Osteocyte (in vitro differentiated cells): ENCODE measurements at places on chromosomes 5 and 9. TPM values are rescaled to one million over a fixed set of nuclear protein-coding genes. Genes with fewer than 3 reads are reported as not detected.

TSSK1B gene
- 0.21 and 0.42 TPM in 2 replicates for total RNA-seq

IL3 gene
- total RNA-seq, result not detected in 2 replicates

CCNJL gene
- 8.2 and 8.4 TPM in 2 replicates for total RNA-seq

SPATA9 gene
- total RNA-seq, result 3.0 and 3.8 TPM in 2 replicates

GPR150 gene
- total RNA-seq, result 0.16 and 0.21 TPM in 2 replicates

IQGAP2 gene
- total RNA-seq, result 8.8 and 11.8 TPM in 2 replicates

DAB2IP gene
- total RNA-seq, result 43.6 and 47.9 TPM in 2 replicates

PNPLA7 gene
- 7.1 and 7.2 TPM in 2 replicates for total RNA-seq

PCDHB9 gene
- 3.4 and 4.3 TPM in 2 replicates for total RNA-seq

ARL14EPL gene
- not detected in 2 replicates for total RNA-seq

SLC28A3 gene
- not detected in 2 replicates for total RNA-seq

LECT2 gene
- not detected in 2 replicates for total RNA-seq

IL5 gene
- total RNA-seq, result not detected in 2 replicates

ENTPD2 gene
- total RNA-seq, result 0.46 TPM in 1 of 2 replicates, not detected in the other

CD14 gene
- not detected in 2 replicates for total RNA-seq

CD180 gene
- total RNA-seq, result not detected in 2 replicates

DNA sequence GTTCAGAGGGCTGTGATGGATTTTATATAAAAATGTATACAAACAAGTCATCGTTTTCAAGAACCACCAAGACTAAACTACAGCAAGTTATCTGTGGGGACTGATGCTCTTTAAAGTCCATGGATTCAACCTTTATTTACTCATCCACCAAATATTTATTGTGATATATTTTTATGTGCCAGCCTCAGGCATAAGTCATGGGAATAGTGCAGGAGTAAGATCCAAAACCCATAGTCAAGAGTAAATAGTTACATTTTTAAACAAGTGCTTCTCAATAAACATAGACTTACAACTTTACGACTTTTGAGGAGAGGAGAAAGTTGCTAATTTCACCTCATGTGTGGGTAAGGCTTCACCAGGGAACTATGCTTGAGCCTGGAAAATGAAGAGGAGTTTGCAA, 24.6 kb downstream of the MACIR start:
- no peak overlapping the region for H3K4me3 ChIP-seq
- no peak for DNase-seq
- H3K27me3 ChIP-seq, result no peaks in the 10 kb centered on the region
- no peaks in the 10 kb centered on the region for H3K4me1 ChIP-seq
- peaks cover 11% of the 10 kb centered on the region for H3K36me3 ChIP-seq
- no peak overlapping the region for H3K27ac ChIP-seq

GRCh38 chr5:13613621-13614020, 330.9 kb downstream of the DNAH5 start:
- DNase-seq, result no peak
- no peak overlapping the region for H3K4me3 ChIP-seq
- H3K36me3 ChIP-seq, result no peaks in the 10 kb centered on the region
- H3K4me1 ChIP-seq, result no peaks in the 10 kb centered on the region

- H3K4me1 ChIP-seq, result peaks cover 6% of the 10 kb centered on the region
- no peak overlapping the region for H3K27ac ChIP-seq
- no peak overlapping the region for H3K4me3 ChIP-seq
- H3K36me3 ChIP-seq, result peaks cover 21% of the 10 kb centered on the region
- DNase-seq, result no peak
Observed at GRCh38 chr5:154397652-154398406, 48.0 kb upstream of the SAP30L start.

- peaks cover 23% of the 10 kb centered on the region for H3K27me3 ChIP-seq
- peak; percentile 66 for DNase-seq
- peaks cover 2% of the 10 kb centered on the region for H3K4me1 ChIP-seq
- no peak overlapping the region for H3K27ac ChIP-seq
- no peak overlapping the region for H3K4me3 ChIP-seq
Observed at GRCh38 chr9:120308495-120308894, 271.5 kb downstream of the CDK5RAP2 start.

DNA sequence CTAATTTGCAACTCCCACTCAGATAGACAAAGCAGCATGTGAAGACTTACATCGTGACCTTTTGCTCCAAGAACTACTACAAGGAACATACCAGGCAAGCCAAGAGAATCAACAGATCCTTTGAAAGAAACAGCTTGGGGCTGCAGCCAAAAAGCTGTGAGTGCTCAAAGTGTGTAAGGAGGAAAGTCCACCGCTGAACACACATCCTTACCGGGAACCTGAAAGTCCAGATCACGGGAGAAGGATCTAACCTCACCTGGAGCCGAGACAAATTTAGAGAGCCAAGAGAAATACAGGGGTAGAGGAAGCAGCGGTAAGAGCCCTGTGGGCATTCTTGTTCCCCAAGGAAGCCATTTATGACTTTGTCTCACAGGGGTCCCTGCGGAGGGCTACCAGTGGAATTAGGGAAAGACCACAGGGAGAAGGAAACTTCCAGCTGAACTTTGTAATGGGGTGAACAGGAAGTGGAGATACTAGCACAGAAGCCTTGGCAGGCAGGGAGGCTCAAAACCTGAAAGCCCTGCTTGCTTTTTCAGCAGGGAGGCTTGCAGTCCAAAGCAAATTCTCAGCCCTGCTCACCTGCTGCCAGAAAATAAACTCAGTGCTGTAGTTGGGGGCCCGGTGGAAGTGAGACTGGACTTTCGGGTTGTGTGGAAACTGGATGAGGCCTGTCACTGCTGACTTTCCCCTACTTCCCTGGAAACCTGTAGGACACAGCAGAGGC, 350.2 kb downstream of the DTWD2 start:
- H3K4me1 ChIP-seq, result no peaks in the 10 kb centered on the region
- no peaks in the 10 kb centered on the region for H3K27me3 ChIP-seq
- H3K36me3 ChIP-seq, result no peaks in the 10 kb centered on the region
- DNase-seq, result no peak
- no peak overlapping the region for H3K4me3 ChIP-seq
- no peak overlapping the region for H3K27ac ChIP-seq

DNA sequence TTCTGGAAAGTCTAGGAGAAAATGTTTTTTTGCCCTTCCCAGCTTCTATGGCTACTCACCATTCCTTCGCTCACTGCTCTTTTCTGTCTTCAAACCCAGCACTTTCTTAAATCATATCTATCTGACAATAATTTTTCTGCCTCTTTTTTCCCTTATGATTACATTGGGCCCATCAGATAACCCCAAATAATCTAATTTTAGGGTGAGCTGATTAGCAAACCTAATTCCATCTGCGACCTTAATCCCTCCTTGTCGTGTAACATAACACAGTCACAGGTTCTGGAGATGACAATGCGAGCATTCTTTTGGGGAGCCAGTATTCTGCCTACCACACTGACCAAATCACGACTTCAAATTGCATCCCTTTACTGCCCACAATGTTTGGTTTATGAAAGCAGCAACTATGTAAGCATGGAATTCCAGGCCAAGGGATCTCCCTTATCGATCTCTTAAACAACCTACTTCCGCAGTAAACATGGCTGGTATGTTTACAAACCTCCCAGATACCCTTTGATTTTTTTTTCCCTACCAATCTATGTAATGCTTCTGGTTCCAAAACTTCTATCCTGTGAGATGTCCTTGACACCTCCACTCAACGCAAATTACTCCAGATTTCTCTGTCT, 2122.2 kb downstream of the MAT2B start:
- no peak overlapping the region for H3K4me3 ChIP-seq
- H3K4me1 ChIP-seq, result no peaks in the 10 kb centered on the region
- no peak overlapping the region for H3K27ac ChIP-seq

- no peak overlapping the region for H3K4me3 ChIP-seq
- peaks cover 8% of the 10 kb centered on the region for H3K4me1 ChIP-seq
- DNase-seq, result no peak
Observed at GRCh38 chr5:74196233-74196632, 444.3 kb downstream of the ENC1 start.

GRCh38 chr9:135418161-135418560, 61.4 kb upstream of the PPP1R26 start:
- H3K36me3 ChIP-seq, result no peaks in the 10 kb centered on the region
- peaks cover 16% of the 10 kb centered on the region for H3K27me3 ChIP-seq
- DNase-seq, result no peak
- H3K4me1 ChIP-seq, result no peaks in the 10 kb centered on the region
- H3K27ac ChIP-seq, result no peak overlapping the region

GRCh38 chr5:20524991-20525529, 537.1 kb upstream of the CDH18 start:
- H3K4me3 ChIP-seq, result no peak overlapping the region
- no peak overlapping the region for H3K27ac ChIP-seq

- no peak overlapping the region for H3K27ac ChIP-seq
- H3K4me1 ChIP-seq, result no peaks in the 10 kb centered on the region
Observed at GRCh38 chr5:82792096-82792495, 285.1 kb downstream of the TMEM167A start.

DNA sequence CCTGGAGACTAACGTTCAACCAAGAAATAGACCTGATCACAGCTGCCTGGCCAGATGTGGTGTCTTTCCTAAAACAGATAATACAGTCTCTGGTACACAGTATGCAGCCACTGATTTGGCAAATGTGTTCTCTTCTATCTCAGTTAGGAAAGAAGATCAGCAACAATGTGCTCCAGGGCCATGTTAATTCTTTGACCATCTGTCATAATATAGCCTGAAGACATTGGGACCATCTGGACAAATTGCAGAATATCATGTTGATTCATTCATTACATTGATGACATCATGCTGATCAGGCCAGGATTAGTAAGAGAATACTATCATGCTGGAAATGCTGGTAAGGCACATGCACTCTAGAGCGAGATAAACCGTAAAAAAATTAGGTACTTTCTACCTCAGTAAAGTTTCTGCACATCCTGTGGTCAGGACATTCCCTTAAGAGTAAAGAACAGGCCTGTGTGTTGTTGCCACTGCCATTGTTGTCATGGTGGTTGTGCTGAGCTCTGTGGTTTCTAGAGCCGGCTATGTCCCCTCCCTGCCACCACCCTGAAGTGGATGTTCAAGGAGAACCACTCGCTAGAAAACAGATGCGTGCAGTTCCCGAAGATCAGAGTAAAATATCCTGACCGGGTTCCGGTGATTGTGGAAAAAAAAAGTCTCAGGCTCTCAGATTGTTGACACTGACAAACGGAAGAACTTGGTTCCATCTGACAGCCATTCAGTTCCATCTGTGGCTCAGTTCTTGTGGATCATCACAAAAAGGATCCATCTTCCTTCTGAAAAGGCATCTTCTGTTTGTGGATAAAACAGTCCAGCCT, 6.4 kb upstream of the JMY start:
- H3K4me3 ChIP-seq, result no peak overlapping the region
- no peak for DNase-seq
- no peaks in the 10 kb centered on the region for H3K27me3 ChIP-seq
- no peaks in the 10 kb centered on the region for H3K4me1 ChIP-seq

DNA sequence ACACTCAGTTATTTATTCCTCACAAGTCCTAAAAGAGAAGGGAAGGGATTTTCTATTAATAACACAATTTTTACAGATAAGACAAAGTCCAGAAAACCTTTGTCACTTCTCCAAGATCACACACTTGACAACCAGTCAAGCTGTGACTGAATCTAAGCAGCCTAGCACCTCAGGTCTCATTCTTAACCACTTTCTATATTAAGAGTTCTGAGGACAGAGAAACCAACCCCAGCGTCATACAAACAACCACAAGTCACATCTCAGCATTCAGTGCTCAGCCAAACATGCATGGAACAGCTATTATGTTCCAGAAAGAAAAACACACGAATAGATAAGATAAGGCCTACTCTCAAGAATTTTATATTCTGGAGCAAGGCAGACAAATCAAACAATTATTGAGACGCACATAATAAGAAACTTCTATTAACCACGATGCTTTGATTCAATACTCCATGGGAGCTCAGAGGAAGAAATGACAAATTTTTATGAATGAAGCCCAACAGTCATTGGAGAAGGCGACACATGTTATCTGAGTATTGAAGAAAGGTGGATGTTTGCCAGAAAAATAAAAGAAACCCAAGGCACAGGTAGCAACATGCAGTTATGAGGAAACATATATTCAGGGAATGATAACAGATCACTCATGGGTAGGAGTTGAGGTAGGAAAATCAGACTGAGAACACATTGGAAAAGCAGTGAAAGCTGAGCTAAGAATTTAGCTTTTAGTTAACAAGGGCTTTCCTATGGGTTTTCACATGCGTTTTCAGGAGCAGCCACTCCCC, 113.1 kb downstream of the HTR4 start:
- H3K27ac ChIP-seq, result no peak overlapping the region
- H3K27me3 ChIP-seq, result peaks cover 31% of the 10 kb centered on the region
- no peak for DNase-seq
- no peak overlapping the region for H3K4me3 ChIP-seq

- no peaks in the 10 kb centered on the region for H3K36me3 ChIP-seq
- no peak overlapping the region for H3K27ac ChIP-seq
- no peak for DNase-seq
- no peaks in the 10 kb centered on the region for H3K27me3 ChIP-seq
- H3K4me1 ChIP-seq, result peaks cover 3% of the 10 kb centered on the region
Observed at GRCh38 chr5:112732131-112732530, 5.6 kb upstream of the APC start.

GRCh38 chr9:86724529-86724928, 222.8 kb downstream of the GAS1 start:
- no peak overlapping the region for H3K27ac ChIP-seq
- no peaks in the 10 kb centered on the region for H3K27me3 ChIP-seq
- H3K36me3 ChIP-seq, result no peaks in the 10 kb centered on the region
- peaks cover 28% of the 10 kb centered on the region for H3K4me1 ChIP-seq
- DNase-seq, result no peak
- no peak overlapping the region for H3K4me3 ChIP-seq

GRCh38 chr5:91490316-91490715, 107.2 kb upstream of the ARRDC3 start:
- no peaks in the 10 kb centered on the region for H3K36me3 ChIP-seq
- H3K27me3 ChIP-seq, result no peaks in the 10 kb centered on the region
- H3K27ac ChIP-seq, result no peak overlapping the region
- DNase-seq, result no peak
- no peak overlapping the region for H3K4me3 ChIP-seq

GRCh38 chr9:107721705-107722245, 232.2 kb upstream of the KLF4 start:
- H3K36me3 ChIP-seq, result no peaks in the 10 kb centered on the region
- no peak overlapping the region for H3K4me3 ChIP-seq
- DNase-seq, result no peak
- no peak overlapping the region for H3K27ac ChIP-seq
- peaks cover 4% of the 10 kb centered on the region for H3K4me1 ChIP-seq
- H3K27me3 ChIP-seq, result peaks cover 6% of the 10 kb centered on the region

GRCh38 chr5:142872795-142873194, 102.6 kb downstream of the ARHGAP26 start:
- H3K4me3 ChIP-seq, result no peak overlapping the region
- DNase-seq, result no peak
- H3K4me1 ChIP-seq, result peaks cover 76% of the 10 kb centered on the region

DNA sequence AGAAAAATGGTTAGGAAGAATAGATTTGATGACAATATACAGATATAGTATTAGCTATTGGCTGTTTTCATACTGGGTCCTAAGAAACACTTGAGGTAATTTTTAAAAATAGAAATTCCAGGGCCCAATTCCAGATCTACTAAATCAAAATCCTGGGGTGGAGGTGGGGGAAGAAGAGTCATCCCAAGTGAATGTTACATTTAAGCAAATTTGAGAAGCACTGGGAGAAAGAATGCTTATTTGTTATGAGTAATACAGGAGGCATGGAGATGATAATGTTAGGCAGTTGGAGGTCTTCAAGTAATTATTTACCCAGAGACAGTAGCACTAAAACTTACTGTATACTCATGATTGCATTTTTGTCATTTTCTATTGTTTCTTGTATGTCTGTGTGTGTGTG, 93.0 kb upstream of the DAB2 start:
- peak overlapping the region; percentile 78 for H3K27ac ChIP-seq
- peaks cover 54% of the 10 kb centered on the region for H3K4me1 ChIP-seq
- H3K27me3 ChIP-seq, result no peaks in the 10 kb centered on the region
- peaks cover 2% of the 10 kb centered on the region for H3K36me3 ChIP-seq

- H3K4me1 ChIP-seq, result no peaks in the 10 kb centered on the region
- H3K36me3 ChIP-seq, result no peaks in the 10 kb centered on the region
- H3K27me3 ChIP-seq, result peaks cover 2% of the 10 kb centered on the region
- DNase-seq, result no peak
- no peak overlapping the region for H3K27ac ChIP-seq
Observed at GRCh38 chr5:179497636-179498340, 52.6 kb upstream of the RUFY1 start.
